Esophagus mucosa (tissue), 1 donor: ENCODE measurements at places on chromosomes 2 and 18. TPM values are rescaled to one million over a fixed set of nuclear protein-coding genes. Genes with fewer than 3 reads are reported as not detected.

The SERPINB2 gene
- 139 TPM for total RNA-seq

The VSNL1 gene
- total RNA-seq, result 65.6 TPM

GRCh38 chr18:31774962-31775361 lies 14.3 kb upstream of the SLC25A52 start:
- ATAC-seq, result no peak

DNA sequence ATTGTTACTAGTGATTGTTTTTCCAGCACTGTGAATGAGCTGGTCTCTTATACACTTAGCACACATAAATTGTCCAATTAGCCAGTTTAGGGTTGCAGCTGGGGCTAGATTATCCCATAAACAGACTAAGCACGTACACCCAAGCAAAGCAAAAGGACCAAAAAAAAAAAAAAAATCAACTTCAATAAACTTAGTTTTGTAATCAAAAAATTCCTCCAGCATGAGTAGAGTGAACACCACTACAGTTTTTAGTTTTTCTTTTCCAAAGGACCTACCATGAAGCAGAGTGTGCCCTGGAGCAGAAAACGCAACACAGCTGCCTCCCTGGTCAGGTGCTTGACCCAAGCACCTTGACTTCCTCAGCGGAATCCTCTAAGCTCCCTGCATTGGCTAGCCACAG lies 249.4 kb upstream of the SLC14A2 start:
- no peak for ATAC-seq

DNA sequence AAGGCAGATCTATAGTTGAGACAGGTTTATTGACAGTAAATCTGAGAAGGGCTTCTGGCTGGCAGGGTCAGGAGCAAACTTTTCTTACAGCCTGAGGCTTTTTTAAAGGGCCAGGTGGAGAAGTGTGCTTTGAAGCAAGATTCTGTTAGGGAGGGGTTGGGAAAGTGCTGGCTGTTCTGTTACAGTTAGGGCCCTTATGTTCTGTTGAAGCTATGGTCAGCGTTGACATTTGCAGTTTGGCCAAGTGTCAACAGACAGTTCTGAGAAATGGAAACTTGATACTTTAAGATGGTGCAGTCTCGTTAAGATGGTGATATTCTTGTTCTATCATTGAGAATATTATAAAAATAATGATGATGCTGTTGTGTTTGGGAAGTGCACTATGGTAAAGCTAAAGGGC lies 154.2 kb downstream of the RDH14 start:
- no peak for ATAC-seq

DNA sequence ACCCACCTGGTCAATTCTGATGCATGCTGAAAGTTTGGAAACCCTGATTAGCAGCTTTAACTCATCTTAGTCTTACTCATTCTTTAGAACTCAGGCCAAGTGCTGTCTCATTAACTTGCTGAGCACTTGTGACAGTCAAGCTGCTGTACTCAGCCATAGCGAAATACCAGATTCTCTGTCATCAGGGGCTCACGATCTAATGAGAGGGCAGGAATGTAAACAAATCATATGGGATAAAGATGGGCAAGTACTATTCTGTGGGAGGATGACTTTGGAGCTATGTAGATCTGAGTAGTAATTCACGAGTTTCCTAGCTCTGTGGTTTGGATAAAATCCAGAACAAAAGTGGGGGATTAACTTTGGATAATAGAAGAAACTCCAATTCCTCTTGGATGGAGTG lies 376.6 kb downstream of the HRH4 start:
- ATAC-seq, result no peak

- ATAC-seq, result no peak
Measured at GRCh38 chr2:7014174-7014640, 97.0 kb downstream of the RNF144A start.

- ATAC-seq, result no peak
Measured at GRCh38 chr2:133223226-133223625, 345.0 kb downstream of the NCKAP5 start.

- no peak for ATAC-seq
Measured at GRCh38 chr18:2797951-2798350, 48.9 kb upstream of the EMILIN2 start.
